ENCODE measurements at places on chromosomes 11 and 22.
A peak's percentile ranks its signal among the peaks of the same experiment; 100 is the strongest.

GRCh38 chr11:107593951-107594350, 3.0 kb downstream of the ELMOD1 start:
- DNase-seq = no peak

DNA sequence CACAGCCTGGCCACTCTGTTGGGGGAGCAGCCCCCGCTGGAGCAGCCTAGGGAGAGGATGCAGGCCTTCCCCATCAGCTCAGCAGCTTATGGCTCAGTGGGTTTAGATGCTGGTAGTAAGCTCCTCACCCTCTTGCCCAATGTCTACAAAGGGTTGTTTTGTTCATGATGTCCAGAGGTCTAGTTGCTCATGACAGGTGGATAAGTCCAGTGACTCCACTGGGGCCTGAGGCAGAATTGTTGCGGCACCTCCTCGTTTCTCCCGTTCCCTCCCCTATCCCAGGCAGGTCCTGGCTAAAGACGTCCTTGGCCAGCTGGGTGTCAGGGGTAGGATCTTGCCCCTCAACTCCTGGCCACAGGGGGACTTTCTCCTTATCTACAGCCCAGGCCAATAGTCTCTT, 233.5 kb upstream of the B3GAT1 start:
- DNase-seq = no peak

- no peak for DNase-seq
Measured at GRCh38 chr11:71311928-71312510, 59.6 kb upstream of the SHANK2 start.

DNA sequence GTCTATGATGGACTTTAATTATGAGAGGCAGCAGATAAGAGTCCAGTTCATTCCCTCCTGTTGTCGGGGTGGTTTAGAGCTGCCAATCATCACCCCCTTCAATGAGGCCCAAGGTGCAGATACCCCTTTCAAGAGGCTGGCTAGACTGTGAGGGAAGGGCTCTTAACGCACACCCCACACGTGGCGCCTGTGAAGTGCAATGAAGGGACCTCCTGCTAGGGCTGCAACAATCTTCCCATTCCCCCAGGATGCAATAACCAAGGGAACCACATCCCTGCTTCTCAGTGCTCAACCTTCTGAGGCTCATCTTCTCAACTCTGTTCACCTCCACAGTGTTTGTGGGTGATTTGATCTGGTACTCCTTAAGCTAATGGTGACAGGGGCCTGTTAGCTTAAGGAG, 19.0 kb downstream of the TENM4 start:
- no peak for DNase-seq

GRCh38 chr11:73411031-73411430, 34.8 kb downstream of the RELT start:
- DNase-seq = no peak

DNA sequence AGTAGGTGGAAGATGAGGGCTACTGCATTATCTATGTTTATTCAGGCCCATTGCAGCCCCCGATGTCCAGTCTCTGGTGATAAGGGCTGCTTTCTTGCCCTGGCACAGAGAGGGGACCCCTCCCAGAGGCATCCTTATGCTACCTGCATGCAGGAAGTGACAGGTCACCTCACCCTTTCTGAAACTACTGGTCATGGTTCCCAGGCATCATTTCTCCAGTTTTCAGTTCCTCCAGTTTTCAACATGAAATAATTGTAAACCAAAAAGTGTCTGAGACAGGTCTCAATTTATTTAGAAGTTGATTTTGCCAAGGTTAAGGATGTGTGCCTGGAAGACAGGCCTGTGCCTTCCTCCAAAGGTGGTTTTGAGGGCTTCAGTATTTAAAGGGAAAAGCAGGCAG, 57.0 kb downstream of the CTTN start:
- DNase-seq = no peak

DNA sequence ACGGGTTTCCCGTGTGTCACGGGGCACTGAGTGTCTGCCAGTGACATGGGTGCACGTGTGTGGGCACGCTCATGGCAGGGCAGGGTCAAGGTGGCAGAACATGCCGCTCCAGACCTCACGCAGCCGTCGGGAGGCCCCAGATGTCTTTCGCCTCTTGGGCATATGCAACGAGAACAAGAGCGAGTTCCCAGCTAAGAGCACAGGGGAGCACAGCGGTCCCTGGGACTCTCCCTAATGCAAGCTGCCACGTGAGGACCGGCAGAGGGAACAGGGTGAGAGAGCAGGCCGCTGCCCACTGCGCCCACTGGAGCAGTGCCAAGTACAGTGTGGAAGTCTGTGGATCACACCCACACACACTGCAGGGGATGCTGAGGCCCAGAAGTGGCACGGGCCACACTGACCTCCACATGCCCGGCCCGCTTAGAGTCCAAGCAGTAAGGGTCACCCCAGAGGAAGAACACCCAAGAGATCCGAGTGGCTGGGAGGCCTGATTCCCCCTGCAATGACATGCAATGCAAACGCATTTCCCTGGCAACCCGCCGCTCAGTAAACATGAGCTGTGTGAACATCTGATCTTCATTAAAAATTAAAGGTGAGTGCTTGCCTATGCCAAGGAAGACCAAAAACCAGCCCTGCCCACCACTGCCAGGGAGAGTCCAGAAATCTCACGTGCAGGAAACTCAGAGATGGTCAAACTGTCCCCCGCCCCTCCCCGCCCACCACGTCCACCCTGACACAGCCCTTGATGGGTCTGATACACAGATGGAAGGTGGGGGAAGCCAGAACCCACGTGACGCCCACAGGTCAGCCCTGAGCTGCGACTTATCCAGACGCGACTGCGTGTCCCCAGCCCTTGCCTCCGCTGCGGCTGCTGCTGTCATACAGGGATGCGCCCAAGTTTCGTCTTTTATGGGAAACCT, 11.7 kb downstream of the CERK start:
- DNase-seq = no peak

GRCh38 chr11:35363246-35363801, 56.0 kb downstream of the SLC1A2 start:
- no peak for DNase-seq

DNA sequence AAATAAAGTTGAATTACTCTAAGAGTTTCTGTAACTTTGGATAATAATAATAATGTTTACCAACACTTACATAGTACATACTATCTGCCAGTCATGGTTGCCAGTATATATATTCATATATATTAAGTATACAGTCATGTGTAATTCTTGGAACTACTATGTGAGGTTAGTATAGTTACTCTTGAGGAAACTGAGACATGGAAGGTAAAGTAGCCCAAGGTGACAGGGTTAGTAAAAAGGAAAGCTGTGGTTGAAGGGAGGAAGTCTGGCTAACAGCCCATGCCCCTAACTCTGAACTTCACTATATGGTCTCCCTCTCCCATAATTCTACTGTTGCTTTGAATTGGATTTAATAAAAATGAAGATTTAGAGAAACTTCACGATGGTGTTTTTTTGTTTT, 24.9 kb downstream of the FDX1 start:
- no peak for DNase-seq

DNA sequence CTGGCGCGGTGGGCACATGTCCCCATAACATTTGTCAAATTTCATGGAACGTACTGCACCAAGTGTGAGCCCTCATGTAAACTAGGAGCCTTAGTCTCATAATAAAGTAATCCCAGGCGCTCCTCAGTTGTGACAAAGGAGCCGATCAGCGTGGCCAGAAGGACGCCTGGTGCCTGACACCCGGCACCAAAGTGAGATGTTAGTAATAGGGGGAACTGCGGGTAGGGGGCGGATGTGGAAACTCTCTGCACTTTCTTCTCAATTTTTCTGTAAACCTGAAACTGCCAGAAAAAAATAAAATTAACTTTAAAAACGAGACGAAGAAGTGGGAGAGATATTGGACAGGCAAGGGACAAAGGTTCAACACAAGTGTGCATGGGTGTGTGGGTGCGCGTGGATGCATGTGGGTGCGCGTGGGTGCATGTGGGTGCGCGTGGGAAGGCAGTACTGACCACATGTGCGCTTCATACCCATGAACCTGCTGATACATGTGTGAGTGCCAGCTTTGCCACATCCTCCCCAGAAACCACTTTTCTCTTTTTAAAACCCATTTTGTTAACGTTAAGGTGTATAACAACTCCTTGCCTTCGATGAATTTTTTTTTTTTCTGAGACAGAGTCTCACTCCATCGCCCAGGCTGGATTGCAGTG, 55.4 kb upstream of the LINC01488 start:
- no peak for DNase-seq

DNA sequence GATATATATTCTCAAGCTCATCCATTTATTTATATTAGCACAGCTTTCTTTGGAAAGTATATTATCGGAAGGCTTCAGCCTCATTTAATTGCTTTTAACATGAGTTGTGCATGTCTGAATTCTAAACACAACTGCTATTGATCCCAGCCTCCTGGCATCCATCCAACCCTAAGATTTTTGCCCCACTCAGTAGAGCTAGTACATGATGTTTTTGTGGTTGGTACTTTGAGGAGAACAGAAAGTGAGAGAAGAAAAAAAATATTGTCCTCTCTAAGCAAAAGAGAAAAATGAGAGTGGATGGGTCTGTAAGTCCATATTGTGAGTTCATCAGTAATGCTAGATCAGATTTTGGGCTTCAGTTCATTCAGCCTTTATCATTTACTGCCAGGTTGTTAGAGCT, 198.7 kb downstream of the DDX10 start:
- no peak for DNase-seq

DNA sequence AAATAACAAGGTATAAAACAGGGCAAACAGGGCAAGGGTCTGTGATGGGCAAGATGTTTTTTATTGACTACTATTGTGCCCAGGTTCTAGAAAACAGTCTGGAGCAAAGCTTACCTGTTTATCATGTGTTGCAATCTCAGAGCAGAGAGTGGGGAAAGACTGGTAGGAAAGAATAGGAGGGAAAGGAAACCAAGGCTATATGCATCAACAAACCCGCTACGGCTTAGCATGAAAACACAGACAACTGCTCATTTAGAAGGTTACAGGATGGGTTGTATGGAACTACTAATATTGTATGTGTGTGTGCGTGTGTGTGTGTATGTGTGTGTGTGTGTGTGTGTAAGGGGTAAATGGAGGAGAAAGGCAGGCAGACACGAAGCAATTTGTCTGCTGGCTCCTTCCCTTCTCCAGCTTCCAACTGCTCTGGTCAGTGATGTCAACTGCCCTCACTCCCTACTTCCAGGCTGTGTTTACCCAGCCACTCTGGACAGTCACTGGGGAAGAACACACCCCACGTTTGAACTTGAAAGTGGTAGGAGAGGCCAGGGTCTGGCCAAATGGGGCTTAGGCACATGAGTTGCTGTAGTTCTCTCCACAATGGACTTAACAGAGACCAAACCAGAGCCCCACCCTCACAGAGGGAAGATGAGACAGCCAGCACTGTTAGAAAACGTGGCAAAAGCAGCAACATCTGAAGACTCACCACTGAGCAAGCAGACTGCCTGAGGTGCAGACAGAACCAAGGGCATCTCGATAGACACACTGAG, 47.0 kb downstream of the GAB2 start:
- DNase-seq = peak; percentile 37

GRCh38 chr22:17232406-17232805, 13.2 kb upstream of the ADA2 start:
- DNase-seq = no peak

DNA sequence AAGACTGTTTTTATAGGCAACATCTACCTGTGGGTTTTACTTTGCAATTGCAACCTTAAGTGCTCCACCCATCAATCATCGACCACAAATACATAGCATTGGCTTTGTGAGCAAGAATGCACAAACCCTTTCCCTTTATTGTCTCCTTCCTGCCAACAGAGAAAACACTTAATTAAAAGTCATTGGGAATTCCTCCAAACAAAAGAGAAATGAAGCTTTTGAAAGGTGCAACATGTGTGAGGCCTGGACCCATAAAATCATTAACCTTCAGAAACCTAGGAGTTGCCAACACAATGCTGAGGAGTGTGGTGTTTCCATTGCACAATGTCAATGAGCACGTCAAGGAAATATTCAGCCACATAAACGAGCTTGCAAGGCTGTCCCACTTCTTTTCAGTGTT, 223.2 kb downstream of the BLID start:
- DNase-seq = peak; percentile 74

DNA sequence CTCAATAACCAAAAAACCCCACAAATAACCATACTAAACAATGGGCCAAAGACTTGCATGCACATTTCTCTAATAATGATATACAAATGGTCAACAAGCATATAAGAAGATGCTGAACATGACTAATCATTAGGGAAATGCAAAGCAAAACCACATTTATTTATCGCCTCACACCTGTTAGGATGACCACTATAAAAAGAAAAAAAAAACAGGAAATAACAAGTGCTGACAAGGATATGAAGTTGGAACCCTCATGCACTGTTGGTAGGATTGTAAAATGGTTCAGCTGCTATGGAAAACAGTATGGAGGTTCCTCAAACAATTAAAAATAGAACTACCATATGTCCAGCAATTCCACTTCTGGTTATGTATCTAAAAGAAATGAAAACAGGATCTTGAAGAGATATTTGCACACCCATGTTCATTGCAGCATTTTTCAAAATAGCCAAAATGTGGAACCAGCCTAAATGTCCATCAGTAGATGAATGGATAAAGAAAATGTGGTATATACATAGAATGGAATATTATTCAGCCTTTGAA, 66.2 kb downstream of the AMBRA1 start:
- no peak for DNase-seq

DNA sequence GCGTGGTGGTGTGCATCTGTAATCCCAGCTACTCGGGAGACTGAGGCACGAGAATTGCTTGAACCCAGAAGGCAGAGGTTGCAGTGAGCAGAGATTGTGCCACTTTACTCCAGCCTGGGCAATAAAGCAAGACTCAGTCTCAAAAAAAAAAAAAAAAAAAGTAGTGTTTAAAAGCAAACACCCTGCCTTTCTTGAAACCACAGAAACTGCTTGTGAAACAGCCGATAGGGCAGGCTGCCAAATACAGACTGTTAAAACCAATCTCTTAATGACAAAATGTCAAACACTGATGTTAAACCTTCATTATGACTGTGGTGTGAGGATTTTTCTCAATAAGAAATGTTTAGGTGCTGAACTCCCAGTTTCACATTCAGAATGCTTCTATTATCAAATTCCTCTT, 27.3 kb downstream of the MARK2 start:
- peak; percentile 77 for DNase-seq

GRCh38 chr22:20015971-20016733, 471 bp downstream of the ARVCF start:
- no peak for DNase-seq

DNA sequence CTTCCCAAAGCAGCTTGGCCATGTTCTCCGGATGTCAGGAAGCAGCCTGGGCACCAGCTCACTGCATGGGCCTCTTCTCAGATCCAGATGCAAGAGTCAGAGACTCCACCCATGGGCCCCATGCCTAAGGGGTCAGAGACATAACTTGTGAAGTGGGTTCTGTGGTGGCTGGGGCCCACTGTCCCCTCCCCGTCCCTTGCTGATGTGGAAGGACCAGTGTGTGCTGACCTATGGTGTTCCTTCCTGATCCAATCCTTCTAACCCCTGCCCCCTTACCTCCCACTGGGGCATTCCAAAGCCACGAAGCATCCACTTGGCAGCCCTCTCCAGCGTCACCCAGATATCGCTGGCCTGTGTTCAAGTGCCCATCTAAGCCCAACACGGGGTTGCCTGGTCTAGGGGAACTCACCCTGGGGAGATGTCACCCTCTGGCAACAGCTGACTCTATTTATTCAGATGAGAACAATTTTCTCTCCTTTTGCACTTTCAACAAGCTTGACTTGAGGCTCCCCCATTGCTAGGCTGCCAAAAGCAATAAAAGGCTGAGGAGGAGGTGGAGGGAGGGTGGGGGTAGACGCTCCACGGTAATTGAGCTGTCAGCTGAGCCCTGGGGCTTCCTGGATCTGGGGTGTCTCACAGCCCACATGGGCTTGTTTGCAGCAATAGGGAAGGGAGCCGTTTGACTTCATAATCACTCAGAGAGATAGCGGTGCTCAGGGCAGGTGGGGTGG, 158.5 kb downstream of the ADAMTS15 start:
- DNase-seq = peak; percentile 76

GRCh38 chr11:131274233-131274632, 96.2 kb upstream of the NTM start:
- no peak for DNase-seq
